Fibroblast of skin of scalp (primary cell): ENCODE measurements at places on chromosomes 13 and 19.

DNA sequence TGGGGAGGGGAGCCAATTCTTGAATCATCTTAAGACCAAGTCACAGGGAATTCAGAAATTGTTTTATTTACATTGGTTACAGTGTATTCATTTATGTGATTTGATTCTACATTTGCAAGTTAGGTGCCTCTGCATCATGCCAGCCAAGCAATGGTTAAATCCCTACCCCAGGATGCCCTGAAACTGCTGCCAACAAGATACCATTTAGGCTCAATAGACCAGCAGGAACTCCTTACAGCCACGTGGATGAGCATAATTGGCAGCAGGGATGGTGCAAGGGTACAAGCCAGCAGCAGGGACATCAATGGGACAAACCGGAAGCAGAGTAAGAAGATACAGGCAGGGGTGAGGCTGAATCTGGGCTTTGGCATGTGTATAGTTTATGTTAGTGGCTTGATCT lies 72.4 kb upstream of the NBEA start:
- no peak for DNase-seq

DNA sequence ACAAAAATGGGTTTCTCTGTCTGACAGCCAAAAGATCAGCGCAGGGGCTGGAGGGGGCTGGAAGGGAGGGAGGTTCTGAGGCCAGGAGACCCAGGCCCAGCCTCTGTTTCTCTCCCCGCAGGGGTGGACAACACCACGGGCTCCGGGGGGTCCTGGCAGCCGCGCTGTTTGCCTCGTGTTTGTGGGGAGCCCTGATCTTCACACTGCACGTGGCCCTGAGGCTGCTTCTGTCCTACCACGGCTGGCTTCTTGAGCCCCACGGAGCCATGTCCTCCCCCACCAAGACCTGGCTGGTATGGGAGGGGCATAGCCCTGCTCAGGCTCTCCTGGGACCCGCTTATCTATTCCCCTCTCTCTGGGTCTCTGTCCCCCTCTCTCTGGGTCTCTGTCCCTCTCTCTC lies 9.6 kb downstream of the CPT1C start:
- no peak for DNase-seq

GRCh38 chr19:10805065-10805757 lies 30.8 kb downstream of the TMED1 start:
- no peak for DNase-seq

- no peak for DNase-seq
These were observed 4.1 kb downstream of the ACP4 start for GRCh38 chr19:50794074-50794875.

DNA sequence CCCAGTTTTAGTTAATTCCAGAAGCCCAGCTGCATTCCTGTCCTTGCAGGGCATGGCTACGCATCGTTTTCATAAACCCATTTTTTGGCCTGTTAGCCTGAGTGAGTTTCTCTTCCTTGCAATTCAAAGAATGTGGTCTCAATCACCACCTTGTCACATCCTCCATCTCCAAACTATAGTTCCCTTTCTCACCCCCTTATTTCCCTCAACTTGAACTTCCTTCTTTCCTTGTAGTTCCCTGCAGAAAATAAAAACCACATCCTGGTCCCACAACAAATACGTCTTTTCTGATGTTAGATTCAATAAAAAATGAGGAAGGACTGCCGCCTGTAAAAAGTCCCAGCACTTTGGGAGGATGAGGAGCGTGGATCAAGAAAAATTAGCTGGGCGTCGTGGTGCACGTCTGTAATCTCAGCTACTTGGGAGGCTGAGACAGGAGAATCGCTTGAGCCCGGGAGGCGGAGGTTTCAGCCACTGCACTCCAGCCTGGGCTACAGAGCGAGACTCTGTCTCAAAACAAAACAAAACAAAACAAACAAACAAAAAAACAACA lies 13.2 kb downstream of the ADGRE3 start:
- no peak for DNase-seq

- no peak for DNase-seq
These were observed 32.4 kb downstream of the GJA3 start for GRCh38 chr13:20128459-20128931.

DNA sequence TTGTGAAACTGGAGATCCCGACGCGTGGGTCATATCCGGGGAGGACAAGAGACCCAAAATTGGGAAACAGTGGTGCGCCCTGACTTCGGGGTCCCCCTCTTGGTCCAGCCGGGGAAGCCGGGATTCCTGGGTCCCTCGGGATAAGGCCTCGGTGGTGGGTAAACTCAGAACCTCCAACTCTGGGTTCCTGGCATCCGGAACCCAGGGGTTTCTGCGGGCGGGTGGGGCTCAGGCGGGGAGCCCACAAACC lies 688 bp downstream of the ZFP36 start:
- no peak for DNase-seq

GRCh38 chr19:38362076-38362945 lies 12.1 kb upstream of the PSMD8 start:
- DNase-seq: peak; percentile 54

DNA sequence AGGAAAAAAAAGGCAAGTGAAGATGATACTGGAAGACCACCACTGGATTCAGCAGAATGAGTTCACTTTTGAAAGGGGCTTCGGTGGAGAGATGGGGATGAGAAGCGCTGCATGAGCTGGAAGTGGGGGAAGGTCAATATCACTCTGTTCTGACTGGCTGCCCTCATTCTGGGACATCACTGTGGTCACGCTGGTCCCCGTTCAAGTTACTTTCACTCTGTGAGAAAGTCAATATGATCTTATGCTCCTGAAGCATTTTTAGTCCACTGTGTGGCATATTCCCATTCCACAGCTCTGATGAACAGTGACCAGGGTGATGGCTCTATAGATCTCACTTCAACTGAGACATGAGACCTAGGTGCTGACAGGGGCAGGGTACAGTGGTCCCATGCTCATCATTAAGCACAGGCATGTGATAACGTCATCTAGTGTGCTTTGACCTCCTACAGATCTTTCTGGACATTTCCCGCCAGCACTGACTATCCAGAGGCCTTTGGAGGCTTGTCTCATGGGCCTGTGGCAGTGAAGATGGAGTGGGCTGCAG lies 40.2 kb upstream of the GPR183 start:
- no peak for DNase-seq

DNA sequence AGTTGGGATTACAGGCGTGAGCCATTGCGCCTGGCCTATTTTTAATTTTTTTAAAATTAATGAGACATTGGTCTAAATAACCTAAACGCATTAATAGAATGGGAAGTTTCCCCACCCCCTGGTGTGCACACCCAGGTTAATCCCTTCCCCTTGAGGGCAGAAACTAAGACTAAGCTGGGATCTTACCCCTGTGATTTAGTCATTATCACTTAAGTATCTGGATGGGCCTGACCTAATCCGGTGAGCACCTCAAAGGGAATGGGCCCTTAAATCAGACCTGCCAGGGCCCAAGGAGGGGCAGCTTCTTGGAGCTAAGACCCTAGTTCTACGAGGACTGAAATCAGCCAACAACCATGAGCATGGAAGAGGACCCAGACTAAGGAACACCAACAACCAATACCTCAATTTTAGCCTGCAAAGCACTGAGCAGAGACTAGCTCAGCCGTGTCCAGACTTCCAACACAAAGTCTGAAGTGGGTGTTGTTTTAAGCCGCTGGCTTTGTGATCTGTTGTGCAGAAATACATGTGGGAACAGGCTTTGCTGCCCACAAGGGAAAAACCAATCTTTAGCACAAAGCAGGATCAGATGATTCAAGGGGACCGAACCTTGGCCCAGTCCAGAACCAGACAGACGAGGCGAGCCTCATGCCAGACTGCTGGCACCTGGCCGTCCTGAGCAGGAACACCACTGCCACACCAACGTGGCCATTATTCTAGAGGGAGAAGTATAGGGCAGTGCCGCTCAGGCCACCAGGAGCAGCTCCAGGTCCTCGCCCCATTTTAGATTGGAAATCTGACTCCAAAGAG lies 7.1 kb downstream of the UBE2S start:
- no peak for DNase-seq

- peak; percentile 98 for DNase-seq
These were observed 225.8 kb upstream of the IRS2 start for GRCh38 chr13:110012102-110012739.

DNA sequence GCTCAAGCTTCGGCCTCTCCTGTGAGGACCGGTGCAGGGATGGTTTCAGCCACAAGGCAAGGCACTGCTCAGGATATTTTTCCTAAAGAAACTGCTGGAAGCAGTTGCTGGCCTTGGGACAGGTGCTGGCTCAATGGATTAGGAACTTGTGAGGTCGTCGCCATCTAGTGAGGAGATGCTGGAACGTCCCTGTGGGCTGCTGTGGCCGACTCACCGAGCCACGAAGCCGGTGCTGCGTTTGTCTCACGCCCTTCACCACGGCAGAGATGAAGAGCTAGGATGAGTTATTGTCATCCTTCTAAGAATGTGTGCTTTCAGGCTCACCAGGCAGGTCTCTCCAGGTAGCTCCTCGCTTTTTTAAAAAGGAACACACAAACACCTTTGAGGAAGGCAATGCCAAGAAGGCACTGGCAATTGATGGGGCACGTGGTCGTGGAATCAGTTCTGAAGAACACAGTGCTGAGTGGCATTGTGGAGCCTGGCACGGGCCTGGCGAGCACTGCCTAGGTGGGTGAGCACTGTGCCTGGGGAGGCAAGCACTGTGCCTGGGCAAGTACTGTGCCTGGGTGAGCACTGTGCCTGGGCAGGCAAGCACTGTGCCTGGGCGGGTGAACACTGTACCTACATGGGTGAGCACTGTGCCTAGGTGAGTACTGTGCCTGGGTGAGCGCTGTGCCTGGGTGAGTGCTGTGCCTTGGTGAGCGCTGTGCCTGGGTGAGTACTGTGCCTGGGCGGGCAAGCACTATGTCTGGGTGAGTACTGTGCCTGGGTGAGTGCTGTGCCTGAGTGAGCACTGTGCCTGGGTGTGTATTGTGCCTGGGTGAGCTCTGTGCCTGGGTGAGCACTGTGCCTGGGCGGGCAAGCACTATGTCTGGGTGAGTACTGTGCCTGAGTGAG lies 140.4 kb downstream of the TEX29 start:
- DNase-seq: peak; percentile 27

- DNase-seq: peak; percentile 47
These were observed 505 bp upstream of the ZIC2 start for GRCh38 chr13:99980824-99981734.

DNA sequence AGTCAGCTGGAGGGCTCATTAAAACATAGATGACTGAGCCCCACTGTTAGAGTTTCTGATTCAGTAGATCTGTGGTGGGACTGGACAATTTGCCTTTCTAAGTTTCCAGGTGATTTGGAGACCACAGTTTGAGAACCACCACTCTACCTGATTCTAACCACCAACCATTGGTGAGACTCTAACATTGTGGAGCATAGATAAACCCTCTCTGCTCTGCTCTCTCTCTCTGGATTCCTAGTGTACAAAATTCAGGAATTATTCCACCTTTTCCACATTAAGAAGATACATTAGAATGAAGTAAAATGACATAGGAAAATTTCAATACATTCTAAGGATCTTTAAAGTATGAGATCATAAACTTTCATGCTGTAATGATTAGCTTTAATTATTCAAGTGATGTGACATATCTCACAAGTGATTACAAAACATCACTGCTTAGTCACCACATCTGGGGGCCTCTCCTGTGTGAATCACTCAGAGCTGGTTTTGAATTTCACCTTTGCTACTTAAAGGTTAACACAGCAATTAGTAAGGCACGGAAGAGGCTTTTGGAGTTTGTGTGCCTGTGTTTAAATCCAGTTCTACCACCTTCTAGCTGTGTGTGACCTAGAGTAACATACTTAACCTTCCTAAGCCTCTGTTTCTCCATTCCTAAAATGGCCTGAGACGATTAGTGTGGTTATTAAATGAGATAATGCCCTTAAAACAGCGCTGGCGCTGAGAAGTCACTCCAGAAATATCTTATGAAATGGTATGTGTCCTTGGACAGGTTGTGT lies 78.5 kb upstream of the NBEA start:
- peak; percentile 65 for DNase-seq

GRCh38 chr13:30319130-30319529 lies 11.8 kb upstream of the KATNAL1 start:
- DNase-seq: no peak

- peak; percentile 53 for DNase-seq
These were observed 53.8 kb downstream of the EPS15L1 start for GRCh38 chr19:16417660-16418596.

GRCh38 chr13:23766283-23766682 lies 122.9 kb downstream of the MIPEP start:
- DNase-seq: no peak

DNA sequence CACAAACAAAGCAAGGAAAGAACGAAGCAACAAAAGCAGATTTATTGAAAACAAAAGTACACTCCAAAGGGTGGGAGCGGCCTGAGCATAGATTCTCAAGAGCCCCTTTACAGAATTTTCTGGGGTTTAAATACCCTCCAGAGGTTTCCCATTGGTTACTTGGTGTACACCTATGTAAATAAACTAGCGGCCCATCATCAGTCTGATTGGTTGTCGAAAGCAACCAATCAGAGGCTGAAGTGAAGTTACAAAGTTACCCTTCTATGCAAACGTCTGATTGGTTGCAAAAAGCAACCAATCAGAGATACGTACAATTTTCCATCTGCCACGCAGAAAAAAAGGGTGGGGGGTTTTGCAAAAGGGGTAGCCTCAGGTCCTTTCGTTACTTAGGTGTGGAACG lies 96.3 kb upstream of the UBAC2 start:
- DNase-seq: no peak

- peak; percentile 21 for DNase-seq
These were observed 79.4 kb upstream of the FNDC3A start for GRCh38 chr13:48896312-48896711.

DNA sequence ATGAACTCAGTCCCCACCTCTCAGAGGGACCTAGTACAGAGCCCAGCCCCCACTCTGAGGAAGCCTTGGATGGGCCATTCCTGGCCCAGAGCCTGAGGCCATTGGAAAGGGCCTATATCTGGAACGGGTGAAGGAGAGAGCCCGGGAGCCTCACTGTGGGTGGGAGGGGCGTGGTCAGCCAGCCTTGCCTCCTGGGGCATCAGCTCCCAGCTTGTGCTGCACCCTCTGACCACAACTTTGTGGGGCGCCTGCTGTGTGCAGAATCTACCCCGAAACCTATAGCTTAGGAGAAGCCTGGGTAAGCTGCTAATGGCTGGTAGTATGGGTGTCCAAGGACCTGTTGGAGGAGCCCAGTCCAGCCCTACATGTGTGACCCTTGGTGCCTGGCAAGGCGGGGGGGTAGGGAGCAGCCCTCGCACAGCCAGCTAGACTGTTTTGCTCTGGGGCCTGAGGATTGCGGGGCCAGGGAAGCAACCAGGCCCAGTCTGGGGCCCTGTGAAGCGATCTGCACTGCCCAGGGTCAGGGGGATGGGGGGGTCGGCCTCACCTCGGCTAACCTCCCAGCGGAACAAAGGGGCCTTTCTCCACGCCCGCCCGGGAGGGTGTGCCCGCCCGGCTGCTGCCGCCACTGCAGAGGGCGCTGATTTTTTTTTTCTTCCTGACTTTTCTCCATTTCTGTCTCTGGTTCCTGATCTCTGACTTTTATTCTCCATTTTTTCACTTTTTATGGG lies 42.3 kb downstream of the LYL1 start:
- DNase-seq: no peak

DNA sequence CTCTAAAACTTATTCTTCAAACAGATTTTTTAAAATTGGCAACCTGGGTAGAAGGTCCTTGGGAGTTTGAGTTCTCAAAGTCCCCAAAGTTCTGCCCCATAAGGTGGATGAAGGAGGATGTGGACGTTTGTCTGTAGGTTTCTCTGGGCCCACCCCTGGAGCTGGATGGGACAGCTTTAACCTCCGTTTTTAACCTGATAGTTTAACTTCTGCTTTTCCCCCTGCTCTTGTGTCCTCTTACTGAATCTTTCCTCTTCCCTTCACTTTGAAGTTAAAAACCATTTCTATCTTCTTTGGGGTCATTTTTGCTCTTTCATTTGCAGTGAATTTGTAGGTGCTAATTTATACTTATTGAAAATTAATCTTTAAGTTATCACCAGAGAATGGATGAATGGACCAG lies 79.1 kb downstream of the ESD start:
- no peak for DNase-seq
